ENCODE measurements at places on chromosomes 3 and 15.

DNA sequence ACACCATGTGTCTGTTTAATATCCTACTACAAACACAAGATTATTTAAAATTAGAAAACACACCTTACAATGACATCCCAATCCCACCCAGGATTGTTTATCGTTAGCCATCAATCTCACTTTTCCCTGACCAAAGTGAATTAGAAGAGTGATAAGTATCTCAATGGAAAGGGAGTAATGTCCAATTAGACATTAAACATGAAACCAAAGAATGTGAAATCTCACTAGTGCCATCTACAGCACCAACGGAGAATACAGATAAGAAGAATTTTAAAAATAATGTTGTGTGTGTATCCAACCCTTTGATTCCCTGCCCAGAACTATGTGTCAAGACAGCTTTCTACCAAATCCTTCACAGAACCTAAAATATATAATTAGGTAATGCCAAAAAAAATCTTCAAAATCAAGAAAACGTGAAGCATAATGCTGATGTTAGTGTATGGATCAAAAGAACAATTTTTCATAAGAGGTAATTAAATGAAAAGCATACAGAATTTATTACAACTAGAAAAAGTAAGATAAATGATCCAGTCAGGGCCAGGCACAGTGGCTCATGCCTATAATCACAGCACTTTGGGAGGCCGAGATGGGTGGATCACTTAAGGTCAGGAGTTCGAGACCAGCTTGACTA lies 64.2 kb downstream of the SCAPER start:
- DNase-seq = no peak

GRCh38 chr3:8501371-8502131 lies at the start of gene LMCD1:
TSS of gene LMCD1 (plus strand) at chr3:8501823. CDS start at chr3:8501939, 116 bp downstream.
- DNase-seq = peak; percentile 80

DNA sequence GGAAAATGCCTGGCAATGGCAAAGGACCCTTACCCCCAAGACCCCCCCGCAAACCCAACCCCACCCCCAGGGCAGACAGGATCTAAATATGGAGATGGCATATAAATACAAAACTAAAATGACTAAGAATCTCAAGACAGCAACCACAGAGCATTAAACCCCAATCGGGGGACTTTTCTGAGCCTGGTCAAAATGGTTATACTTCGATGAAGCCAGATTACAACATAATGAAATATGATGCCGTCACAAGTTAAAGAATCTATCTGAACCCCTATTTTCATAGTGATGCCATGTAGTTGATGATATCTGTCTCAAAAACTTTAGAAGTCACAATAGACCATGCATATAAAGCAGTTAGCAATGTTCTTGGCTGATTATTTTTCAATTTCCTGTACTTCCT lies 223.6 kb downstream of the CGGBP1 start:
- DNase-seq = no peak

DNA sequence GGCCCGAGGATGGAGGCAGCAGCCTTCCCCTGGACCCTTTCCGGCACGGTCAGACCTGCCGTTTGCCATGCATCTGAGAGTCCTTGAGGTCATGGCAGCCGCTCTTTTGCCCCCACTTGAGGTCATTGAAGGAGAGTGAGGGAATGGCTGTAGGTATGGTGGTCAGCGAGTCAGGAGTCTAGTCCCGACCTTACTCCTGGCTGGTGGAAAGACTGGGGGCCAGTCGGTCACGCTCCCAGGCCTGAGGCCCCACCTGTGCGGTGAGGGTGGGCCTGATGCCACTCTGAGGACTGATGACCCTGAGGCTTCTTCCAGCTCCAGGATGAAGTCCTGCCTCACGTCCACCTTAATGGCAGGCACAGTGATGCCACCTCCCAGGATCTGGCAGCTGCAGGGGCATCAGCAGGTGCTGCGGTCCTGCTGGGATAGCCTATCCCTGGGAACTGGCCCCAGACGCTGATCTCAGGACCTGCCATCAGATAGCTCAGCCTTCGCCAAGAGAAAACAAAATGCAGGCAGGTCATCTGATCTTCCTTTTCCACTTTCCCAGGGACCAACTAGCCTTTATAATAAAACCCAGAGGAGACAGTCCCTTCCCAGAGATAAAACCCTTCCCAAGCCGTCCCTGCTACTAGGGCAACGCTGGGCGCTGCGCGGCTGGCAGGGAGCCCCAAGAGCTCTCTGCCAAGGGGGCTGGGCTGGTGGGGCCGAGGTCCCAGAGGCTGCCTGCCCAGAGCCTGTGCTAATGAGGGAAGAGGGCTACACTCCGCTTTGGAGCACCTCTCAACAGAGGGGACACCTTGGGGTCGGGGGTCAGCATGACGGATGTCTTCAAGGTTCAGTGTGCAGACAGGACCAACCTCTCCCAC lies 42.2 kb downstream of the TM2D3 start:
- DNase-seq = no peak

DNA sequence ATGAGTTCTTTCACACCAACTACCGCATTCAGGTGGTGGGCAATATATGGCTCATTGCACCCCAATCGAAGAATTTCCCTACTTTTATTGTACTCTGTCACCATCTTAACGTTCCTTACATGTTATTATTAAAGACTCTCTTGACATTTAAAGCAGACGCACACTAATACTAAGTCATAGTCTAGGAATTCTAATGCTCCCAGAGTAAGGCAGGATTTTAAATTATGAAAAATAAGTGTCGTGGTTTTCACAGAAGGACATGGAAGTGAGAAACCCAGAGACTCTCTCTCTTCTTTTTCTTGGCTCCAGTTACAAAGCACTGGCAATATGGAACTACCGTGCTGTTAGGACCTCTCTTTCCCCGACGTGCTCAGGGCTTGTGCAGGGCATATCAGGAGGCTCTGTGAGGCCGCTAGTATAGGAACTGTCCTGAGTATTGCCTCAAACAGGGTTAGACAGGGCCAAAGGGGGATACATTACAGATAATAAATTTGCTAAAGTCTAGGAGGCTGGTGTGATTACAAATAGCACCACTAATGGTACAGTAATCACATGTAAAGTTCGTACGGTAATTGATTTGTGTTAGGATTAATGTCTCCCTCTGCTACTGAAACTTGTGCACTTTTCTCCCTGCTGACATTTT lies 590.8 kb downstream of the FOXP1 start:
- DNase-seq = no peak

- peak; percentile 62 for DNase-seq
Observed at GRCh38 chr3:186193534-186194450, 84.9 kb upstream of the ETV5 start.

Data from NCI-H1105 (cell line).